IMR-90 (cell line): ENCODE measurements at places on chromosomes 11 and 22. TPM values are rescaled to one million over a fixed set of nuclear protein-coding genes. Genes with fewer than 3 reads are reported as not detected.

DNA sequence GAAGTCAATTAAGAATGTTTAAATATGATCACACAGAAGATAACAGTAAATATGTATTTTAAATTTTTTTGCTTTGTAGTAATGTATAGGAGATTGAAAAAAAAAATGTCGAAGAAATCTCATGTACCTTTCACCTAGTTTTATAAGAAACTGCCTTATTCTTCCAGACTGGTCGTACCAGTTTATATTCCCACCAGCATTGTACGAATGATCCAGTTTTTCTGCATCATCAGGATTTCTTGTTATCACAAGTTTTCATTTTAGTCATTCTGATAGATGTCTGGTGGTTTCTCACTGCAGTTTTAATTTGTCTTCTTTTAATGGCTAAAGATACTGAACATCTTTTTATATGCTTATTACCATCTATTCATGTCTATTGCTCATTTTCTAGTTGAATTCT lies 101.8 kb upstream of the CTSC start:
- no peak for DNase-seq

GRCh38 chr11:3046190-3046589 lies 11.0 kb downstream of the CARS1 start:
- DNase-seq, result no peak

The UBQLNL gene
- polyA plus RNA-seq, result 0.47 and 0.48 TPM in 2 replicates

DNA sequence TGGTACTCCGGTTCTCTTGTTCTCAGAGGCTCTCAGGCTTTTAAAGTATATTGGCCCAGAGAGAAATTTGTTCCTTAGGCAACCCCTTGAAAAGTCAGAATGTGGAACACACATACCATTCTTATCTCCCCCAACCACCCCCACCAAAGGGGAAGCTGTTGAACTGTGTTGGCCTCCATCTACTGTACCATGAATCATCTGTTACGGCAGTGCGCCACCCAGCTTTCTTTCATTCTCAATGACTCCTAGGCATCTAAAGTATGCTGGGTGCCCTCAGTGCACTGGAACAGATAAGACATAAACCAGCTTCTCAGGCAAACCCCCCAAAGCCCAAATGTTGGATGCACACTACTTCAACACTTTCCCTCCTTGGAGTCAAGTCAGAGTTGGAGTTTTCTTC lies 696.2 kb upstream of the TENM4 start:
- no peak for DNase-seq

- DNase-seq, result no peak
These were observed 615 bp downstream of the POLD4 start for GRCh38 chr11:67352546-67353316.

The OR51S1 gene
- polyA plus RNA-seq, result not detected in 2 replicates

The AQP11 gene
- 1.1 and 1.5 TPM in 2 replicates for polyA plus RNA-seq

The MFNG gene
- polyA plus RNA-seq, result 0.15 and 0.24 TPM in 2 replicates

DNA sequence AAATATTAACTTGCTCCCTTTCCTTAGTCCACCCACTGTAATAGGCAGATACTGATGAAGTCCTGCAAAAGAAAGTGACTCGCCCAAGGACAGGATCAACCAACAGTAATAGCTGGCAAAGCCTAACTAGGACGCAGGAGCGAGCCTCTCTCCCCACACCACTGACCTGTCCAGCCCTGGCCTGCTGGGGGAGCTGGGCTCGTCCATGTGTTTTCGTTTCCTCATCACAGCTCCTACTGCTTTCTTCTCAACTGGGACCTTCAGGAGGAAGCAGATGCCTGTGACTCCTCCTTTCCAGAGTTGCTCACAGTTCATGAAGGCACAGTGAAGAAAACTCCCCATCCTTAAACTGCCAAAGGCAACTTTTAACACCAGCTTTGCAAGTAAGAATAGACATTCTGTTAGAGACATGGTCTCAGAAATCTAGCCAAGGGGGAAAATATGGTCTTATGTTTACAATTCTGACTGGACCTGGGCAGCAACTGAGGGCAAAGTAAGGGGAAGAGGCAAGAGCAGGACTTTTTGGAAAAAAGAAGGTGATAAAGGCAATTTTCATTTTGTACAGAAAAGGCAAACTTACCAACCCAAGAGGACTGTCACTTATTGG lies 11.6 kb upstream of the GPHA2 start:
- no peak for DNase-seq

The NLRP14 gene
- polyA plus RNA-seq, result not detected in 2 replicates

DNA sequence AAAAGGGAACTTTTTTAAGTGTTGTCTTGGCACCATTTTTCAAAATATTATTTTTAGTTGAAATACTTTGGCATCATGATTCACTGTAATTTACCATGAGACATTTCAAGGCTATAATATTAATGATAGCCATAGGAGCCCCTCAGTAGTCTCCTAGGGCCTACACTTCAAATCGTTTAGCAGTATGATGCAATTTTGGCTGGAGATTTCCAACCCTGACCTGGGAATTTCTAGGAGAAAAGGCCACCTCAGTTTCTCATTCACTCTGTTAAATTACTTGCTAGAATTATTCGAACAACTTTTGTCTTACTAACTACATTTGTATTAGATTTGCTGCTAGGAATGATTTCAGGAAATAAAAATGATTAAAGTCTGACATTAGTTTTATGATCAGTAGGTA lies 1610.9 kb upstream of the RAG2 start:
- no peak for DNase-seq

DNA sequence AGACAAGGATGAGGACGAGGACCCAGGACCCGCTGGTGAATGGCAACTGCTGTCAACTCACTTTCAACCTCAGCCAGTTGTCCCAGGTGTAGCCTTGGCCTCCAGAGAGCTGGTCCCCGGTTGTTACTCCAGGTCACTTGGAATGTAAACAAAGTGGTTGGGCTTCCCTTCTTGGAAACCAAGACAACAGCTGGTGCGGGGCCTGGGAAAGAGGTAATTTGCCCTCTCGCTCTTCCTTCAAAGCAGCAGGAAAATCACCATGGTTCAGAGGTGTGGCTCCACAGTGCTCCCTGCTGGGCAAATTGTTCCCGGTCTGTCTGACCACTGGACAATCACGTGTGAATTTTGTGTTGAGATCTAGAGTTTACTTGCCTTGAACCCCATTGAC lies 15.0 kb downstream of the SLC1A2 start:
- peak; percentile 38 for DNase-seq

The SLC7A4 gene
- 0.03 and 0.06 TPM in 2 replicates for polyA plus RNA-seq

GRCh38 chr11:13421561-13421960 lies 41.5 kb downstream of the BTBD10 start:
- DNase-seq, result no peak

GRCh38 chr11:95148406-95148805 lies 58.8 kb downstream of the ENDOD1 start:
- no peak for DNase-seq

The PGA5 gene
- polyA plus RNA-seq, result 0.17 TPM in 1 of 2 replicates, not detected in the other

DNA sequence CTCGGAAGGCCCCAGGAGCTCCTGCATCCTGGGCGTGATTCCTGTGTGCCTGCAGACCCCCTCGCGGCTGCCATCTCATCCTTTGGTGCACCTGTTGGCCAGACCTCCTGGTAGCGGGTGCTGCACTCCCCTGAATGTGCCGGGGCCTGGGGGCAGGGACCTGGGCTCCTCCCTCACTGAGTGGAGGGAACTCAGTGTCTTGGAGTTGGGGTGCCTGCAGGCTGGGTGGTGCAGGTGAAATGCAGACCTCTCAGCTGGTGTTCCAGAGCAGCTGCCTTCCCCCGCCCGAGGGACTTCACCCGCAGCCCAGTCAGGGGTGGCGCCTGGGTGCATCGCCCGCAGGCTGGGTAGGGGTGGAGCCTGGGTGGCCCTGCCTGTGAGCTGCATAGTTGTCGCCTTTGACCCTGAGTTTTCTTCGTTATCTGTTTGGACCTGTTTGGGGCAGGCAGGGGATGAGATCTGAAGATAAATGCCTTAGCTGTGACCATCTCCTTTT lies 31.4 kb downstream of the LRP5 start:
- DNase-seq, result no peak

DNA sequence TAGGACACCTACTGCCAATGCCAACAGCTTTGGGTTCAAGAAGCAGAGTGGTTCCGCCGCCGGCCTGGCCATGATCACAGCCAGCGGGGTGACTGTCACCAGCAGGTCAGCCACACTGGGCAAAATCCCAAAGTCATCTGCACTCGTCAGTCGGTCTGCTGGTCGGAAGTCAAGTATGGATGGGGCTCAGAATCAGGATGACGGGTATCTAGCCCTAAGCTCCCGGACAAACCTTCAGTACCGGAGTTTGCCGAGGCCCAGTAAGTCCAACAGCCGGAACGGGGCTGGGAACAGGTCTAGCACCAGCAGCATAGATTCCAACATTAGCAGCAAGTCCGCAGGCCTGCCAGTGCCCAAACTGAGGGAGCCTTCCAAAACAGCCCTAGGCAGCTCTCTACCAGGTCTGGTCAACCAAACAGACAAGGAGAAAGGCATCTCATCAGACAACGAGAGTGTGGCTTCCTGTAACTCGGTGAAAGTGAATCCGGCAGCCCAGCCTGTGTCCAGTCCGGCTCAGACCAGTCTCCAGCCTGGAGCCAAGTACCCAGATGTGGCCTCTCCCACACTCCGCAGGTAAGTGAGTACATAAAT lies 115.1 kb downstream of the DBX1 start:
- DNase-seq, result no peak

The SCGB2A2 gene
- polyA plus RNA-seq, result not detected in 2 replicates

The C22orf23 gene
- polyA plus RNA-seq, result 0.39 and 0.50 TPM in 2 replicates

DNA sequence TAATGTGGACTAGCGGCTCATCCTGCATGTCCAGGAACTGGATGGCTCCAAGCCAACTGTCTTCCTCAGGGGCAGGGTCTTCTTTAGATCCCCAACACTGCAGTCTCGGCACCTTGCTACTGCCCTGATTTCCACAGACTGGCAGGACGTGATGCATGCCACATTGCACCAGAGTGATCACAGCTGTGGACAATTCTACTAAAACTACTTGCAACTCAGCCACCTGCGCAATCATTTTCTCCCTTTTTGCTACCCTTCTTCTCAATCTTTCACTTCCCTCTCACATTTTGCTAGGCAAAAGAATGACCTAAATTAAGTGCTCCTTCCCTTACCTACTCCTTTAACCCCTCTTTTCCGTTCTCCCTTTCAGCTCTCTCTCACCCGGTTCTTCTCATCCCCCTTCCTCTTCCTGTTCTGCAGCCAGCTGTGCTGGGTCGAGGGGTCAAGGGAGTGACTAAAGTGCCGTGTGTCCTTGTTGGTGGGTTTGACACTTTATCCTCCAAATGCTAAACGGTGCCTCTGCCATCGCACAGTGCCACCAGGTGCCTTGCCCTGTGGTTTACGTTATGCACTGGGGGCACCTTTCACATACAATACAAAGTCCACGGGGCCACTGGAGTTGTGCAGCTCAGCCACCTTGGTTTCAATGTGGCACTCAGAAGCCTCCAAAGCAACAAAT lies 11.5 kb upstream of the PEX26 start:
- no peak for DNase-seq

- DNase-seq, result peak; percentile 92
These were observed 24.7 kb downstream of the ALG9 start for GRCh38 chr11:111846636-111847035.

DNA sequence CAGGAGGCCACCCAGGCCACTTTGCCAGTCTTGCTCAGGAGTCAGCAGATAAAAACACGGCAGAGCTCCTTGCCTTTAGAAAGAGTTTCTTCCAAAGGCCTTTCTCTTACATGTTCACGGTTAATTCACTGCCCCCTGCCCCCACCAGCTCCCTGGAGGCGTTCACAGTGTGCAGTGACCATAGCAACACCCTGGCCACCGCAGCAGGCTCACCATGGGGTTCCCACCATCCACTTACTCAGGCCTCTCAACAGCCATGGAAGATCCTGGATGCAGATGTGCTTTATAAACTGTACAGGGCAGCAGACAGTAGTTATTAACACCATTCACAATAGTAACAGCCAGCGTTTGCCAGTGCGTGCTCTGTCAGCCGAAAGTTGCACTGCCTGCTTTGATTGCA lies 10.6 kb upstream of the MYO7A start:
- no peak for DNase-seq

The SCGB1C1 gene
- not detected in 2 replicates for polyA plus RNA-seq

DNA sequence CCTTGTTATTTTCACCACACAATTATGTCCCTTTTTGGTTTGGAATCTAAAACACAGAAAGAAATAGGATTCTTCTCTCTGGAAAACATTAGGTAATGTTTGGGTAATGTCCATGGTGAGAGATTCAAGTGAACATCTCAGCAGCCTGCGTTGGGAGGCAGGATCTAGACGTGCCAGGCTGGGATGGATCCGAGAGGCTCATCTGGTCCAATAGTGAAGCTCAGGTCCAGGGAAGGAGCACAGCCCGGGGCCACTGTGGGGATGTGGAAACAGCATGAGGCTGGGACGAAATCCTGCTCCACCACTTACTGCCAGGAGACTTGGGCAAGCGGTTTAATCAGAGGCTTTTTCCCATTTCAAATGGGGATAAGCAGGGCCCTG lies 109.9 kb downstream of the CSNK2A3 start:
- DNase-seq, result no peak

The CYB5R2 gene
- polyA plus RNA-seq, result 3.9 and 4.5 TPM in 2 replicates

- peak; percentile 60 for DNase-seq
These were observed 5.2 kb downstream of the MAML2 start for GRCh38 chr11:96337541-96338431.

GRCh38 chr11:128297091-128297651 lies 290.2 kb downstream of the ETS1 start:
- DNase-seq, result peak; percentile 18

- DNase-seq, result no peak
These were observed 33.5 kb upstream of the CSNK1E start for GRCh38 chr22:38350444-38351359.

- DNase-seq, result no peak
These were observed 34.8 kb downstream of the PDGFD start for GRCh38 chr11:104129145-104129544.

DNA sequence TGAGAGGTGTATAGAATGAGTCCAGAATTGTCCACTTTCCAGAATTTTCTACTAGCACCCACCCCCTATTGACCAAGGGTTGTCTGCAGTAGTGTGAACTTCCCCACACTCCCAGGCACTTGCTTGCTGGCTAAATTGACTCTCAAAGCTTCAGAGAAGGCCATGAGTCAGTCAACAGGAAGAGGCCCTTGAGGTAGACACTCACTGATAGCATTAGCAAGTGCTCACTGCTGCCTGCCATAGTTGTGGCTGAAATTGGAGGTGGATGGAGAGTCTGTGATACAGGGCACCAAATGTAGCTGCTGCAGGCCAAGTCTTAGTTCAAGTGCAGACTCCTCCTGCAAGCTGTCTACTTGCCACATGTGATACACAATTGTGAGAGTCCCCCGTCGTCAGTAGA lies 156.8 kb downstream of the SPON1 start:
- no peak for DNase-seq

The DBX1 gene
- polyA plus RNA-seq, result not detected in 2 replicates

The TMEM86A gene
- polyA plus RNA-seq, result 0.30 and 0.31 TPM in 2 replicates

The FGF3 gene
- polyA plus RNA-seq, result not detected in 2 replicates

The FERMT3 gene
- polyA plus RNA-seq, result 2.3 and 2.5 TPM in 2 replicates

The KDM4E gene
- polyA plus RNA-seq, result not detected in 2 replicates

- DNase-seq, result no peak
These were observed 111.4 kb downstream of the SPON1 start for GRCh38 chr11:14073849-14074476.

- DNase-seq, result peak; percentile 60
These were observed 6.0 kb upstream of the AHNAK start for GRCh38 chr11:62552485-62553079.

- no peak for DNase-seq
These were observed 33.7 kb upstream of the CD5 start for GRCh38 chr11:61068581-61068980.

- DNase-seq, result no peak
These were observed 15.0 kb downstream of the POU2F3 start for GRCh38 chr11:120254788-120255518.

The PKDREJ gene
- 0.02 TPM in 1 of 2 replicates, not detected in the other for polyA plus RNA-seq

- no peak for DNase-seq
These were observed 74.7 kb downstream of the CHST1 start for GRCh38 chr11:45590743-45591142.

- DNase-seq, result no peak
These were observed 38.5 kb upstream of the ARFGAP3 start for GRCh38 chr22:42895541-42895981.
